ENCODE measurements at places on chromosomes 1 and 21.

DNA sequence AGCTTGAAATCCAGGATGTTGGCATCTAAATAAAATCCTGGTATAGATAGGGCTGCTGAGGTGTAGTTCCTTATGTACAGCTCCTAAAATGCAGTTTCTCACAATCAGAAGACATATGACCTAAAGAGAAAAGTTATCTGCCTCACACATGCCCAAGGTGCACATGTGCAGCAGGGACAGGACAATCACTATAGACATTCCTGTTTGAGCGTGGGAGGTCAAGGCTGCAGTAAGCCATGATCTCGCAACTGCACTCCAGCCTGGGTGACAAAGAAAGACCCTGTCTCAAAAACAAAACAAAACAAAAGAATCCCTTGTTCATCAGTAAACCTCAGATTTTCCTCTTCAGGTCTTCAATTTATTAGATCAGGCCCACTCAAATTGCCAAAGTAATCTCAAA lies 66.1 kb downstream of the SPATA6 start:
- no peak for DNase-seq

GRCh38 chr1:181768211-181768929 lies 285.1 kb downstream of the CACNA1E start:
- no peak for DNase-seq

GRCh38 chr1:165350840-165351239 lies 5.7 kb downstream of the LMX1A start:
- DNase-seq = no peak

DNA sequence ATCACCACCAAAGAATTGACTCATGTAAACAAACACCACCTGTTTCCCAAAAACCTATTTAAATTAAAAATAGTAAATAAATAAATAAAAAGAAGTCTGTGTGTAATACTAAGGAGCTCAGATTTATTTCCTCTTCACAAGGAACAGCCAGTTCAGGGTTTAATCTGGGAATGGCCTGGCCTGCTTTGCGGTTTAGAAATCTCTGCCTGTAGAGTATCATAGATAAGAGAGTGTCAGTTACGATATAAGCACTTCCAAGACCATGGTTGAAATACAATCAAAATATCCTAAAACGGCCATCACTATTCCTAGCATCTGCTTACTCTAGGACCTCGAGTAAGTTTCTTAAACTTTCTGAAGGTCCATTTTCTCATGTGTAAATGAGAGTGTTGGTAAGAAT lies 274.4 kb downstream of the PLPP3 start:
- DNase-seq = no peak

DNA sequence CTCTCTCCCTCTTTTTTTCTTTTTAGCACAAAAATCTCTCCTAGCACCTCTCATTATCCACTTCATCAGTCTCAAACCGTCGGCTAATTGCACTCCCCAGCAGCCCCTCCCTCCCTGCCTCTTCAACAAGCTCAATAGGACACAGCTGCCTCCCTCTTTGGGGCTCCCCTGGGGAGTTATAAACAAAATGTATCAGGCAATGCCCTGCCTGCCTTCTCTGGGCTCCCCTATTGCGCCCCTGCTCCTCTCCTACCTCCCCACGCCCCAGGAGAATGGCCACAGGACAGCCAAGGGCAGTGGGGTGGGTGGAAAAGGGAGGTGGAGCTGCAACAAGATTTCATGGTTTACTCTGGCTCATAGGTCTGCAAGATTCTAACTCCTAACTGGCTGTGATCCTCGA lies 147.1 kb upstream of the GRIK3 start:
- DNase-seq = no peak

DNA sequence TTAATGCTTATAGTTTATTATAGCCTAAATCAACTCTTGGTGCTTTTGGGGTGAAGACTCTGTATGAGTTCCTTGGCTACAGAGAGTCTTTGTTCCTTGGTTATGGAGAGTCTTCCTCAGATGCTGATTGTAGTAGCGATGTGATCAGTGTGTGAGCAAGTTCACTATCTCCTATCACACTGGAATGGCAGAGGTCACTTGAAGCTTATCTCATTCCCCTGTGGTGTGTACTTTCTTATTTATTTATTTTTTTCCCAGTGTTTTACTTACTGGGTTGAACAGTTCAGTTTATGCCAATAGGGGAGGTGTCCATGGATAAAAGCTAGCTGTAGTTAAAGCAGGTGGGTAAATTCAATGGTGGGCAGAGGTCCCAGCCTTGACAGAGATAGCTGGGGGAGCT lies 20.1 kb upstream of the MAB21L3 start:
- no peak for DNase-seq

DNA sequence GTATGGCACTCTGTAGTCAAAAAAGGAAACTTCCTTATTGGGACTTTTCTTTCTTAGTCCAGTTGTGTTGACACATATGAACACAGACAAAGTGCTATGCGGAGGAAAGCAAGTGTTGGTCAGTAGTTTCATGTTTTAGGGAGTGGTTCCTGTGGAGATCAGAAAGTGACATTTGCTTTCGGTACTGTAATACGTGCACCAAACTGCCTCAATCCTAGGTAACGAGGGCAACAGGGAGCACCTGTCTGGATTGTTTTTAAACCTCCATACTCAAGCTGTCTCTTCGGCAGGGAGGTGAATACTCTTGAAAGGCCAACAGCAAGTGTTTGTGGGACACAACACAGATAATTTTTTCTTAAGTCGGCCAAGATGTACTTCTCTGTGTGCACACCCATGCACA lies 9.1 kb downstream of the RHOU start:
- DNase-seq = no peak

DNA sequence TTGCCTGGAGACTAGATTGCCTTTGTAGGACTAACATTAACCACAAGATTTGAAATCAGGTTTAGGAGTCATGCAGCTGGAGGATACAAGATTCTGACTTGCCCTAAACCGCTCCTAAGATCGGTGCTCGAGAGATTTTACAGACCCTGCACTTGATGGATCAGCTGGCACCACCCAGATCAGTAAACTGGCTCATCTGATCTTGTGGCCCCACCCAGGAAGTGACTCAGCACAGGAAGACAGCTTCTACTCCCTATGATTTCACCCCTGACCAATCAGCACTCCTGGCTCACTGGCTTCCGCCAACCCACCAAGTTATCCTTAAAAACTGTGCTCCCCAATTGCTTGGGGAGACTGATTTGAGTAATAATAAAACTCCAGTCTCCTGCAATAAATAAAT lies 876 bp upstream of the CATSPERE start:
- DNase-seq = peak; percentile 49

DNA sequence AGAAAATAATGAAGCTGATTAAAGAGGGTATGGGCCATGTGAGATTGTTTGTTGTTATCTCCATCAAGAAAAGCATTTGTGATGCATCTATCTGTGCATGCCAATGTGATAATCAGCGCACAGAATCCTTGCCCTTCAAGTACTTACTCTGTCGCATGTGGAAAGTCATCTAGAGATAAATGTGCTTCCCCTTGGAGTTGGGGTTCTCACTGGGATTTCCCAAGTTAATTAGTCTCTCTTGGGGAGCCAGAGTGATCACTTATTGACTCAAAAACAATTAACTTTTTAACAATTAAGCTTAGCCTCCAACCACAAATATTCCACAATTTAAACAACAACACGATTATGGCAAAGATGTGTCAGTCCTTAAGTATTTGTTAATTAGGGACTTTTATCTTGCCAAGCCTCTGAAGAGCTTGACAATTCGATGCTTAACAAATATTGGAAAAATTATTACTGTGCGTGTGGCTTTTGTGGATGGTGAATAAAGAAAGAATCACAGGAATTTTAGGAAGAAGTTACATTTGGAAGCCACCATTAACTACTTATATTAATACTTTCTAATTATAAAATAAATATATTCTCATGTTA lies 17.5 kb downstream of the RHOU start:
- no peak for DNase-seq

- DNase-seq = peak; percentile 30
These were observed 1.1 kb upstream of the MARCKSL1 start for GRCh38 chr1:32336963-32337675.

DNA sequence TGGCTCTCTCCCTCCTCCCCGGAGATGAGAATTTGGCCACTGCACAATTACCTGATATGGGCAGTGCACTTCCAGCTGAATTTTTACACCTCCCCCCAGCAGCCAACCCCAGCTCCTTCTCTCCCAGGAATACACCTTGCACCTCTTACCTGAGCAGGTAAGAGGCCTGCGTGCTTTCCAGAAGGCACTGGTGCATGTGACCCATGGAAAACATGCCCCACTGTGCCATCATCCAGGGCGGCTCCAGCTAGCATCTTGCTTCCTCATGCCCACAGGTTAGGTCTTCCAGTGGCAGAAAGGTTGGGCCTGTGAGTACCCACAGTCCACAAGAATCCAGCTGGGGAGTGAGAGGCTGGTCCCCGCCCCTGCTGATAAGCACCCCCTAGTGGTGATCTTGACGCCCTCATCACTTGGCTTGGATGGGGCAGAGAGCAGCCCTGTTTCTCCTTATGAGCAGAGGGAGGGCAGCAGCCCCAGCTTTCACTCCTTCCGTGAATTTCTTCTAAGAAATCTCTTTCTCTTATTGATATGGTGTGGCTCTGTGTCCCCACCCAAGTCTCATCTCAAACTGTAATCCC lies 57.8 kb downstream of the EDARADD start:
- DNase-seq = peak; percentile 7

GRCh38 chr1:21875621-21876063 lies 61.5 kb downstream of the HSPG2 start:
- DNase-seq = no peak

DNA sequence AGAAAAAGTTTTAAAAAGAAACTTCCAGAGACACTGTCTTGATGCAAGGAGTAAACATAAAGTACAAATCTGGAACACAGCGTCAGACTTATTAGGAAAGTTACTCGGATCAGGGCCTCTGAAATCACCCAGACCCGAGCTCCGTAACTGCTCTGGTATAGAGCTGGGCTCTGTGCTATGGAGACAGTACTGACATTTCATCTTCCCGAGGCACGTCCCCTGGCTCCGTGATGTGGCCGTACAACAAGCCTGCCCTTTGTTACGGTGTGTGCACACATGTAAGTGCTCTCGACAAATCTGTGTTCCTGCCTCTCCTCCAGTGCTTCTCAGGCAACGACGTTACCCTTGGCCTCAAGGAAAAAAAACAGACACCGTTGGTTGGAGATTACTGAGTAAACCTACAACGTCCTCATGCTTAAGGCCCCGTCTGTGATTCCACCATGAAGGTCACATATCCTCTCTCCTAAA lies 107.0 kb upstream of the IRF2BP2 start:
- no peak for DNase-seq

DNA sequence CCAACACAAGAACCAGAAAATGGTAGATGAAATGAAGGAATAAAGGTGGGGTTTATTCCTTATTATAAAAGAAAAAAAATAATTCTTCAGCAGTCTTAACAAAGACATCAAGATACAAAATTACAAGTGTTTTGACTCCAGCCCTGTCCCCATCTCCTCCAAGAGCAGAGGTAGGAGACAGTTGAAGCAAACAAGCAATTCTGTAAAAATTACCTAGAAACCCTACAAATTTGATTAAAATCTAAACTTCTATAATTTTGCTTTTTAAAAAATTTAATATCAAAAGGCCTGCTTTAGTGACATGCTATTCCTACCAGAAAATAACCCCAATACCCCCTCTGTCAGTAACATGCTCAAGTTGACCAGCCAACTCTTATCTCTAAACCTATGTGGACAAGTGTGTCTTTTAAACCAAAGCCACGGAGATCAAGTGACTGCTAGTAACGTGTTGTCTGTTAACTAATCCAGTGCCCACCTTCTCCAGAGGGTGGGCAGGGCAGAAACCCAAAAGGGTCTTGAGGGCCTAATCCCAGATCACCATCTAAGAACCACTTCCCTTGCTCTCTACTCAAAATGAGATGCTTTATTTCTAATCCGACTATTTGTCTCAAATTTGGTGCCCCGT lies 8.4 kb downstream of the GLUL start:
- no peak for DNase-seq

DNA sequence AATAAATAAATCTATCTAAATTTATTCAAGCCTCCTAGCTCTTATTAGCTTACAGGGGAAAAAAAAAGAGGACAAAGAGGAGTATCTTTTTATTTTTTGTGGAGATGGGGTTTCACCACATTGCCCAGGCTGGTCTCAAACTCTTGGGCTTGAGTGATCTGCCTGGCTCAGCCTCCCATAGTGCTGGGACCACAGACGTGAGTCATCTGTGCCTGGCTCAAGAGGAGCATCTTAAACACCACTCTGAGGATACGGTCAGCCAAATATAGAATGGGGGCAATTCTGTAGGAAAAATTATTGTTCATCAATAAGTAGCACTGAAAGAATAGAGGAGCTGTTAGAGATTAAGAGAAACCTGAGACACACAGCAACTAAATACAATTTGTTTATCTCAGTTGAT lies 24.1 kb downstream of the SLC45A3 start:
- peak; percentile 41 for DNase-seq

GRCh38 chr1:9805006-9805508 lies 18.7 kb downstream of the CLSTN1 start:
- no peak for DNase-seq

DNA sequence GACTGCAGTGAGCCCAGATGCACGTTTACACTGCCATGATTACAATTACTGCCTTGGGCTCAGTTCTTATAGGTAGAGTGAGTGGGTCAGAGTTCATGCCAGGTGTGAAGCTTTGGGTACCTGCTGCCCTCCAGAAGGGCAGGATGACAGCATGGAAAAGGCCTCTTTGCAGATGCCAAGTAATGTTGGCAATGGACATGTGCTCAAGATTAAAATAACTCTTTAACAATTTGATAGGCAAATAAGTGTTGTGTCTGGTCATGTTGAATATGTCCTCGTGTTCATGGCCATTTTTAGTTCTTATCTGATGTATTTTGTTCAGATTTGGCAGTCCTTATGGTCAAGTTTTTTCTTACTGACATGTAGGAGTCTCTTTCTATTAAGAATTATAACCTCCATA lies 34.8 kb downstream of the S100B start:
- DNase-seq = no peak

DNA sequence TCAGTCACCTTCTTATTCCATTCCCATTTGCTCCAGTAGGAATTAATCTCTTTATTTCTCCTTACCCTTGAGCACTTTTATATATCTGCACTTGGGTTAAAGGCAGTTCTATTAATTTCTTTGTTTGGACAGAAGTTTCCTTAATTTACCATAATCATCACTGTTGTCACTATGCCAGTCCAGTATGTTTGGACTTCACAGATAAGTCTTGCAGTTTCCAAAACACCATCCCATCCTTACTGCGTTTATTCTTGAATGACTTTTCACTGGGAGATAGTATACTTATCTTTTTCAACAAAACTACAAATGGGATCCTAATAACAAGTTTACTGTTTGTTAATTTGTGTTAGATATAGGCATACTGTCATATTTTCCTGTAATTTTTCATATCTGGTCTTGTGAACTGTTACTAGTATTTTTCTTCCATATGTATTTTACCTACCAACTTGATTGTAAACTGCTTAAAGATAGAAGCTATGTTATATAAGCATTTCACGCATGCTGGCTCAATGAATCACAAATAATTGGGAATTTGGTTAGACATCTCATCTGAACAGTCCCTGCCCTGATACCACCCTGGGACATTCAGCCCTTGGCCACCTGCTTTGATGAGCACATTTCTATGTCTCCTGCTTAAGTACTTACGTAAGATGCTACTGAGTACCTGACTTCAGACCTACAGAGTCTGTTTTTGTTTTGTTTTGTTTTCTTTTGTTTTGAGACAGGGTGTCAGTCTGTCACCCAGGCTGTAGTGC lies 78.2 kb downstream of the OLFML2B start:
- peak; percentile 61 for DNase-seq

- peak; percentile 84 for DNase-seq
These were observed 12.7 kb upstream of the TRAF3IP3 start for GRCh38 chr1:209743145-209743482.
